ENCODE measurements at places on chromosomes 11 and 22.

- DNase-seq = no peak
Observed at GRCh38 chr11:36501236-36501635, 8.8 kb downstream of the TRAF6 start.

DNA sequence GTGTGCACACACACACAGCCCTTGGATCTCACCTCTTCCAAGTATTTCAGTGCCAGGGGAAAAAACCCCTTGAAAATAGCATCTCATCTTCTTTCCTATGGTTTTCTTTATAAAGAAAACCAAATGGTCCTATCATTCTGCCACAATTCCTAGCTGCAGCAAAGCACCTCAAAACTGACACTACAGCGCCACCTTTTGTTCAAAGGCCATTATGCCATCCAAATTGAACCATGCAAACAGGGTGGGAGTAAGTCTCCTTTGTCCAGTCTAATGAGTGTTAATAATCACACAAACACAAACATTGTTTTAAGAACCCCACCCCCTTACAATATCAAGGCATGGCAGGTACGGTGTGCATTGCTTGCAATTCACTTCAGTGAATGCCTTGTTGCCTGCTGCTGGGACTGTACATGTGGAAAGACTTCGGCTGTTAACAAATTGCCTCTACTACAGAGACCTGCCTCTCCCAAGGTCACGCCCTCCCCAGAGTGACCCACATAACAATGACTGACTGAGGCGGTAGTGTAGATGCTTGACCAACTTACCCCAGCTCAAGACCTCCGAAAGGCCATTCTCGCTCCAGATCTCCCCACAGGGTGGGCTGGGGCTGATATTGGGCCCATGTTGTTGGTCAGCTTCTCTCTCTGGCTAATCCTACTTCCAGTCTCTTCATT is 31.7 kb downstream of the FAM181B start:
- peak; percentile 11 for DNase-seq

- DNase-seq = no peak
Observed at GRCh38 chr11:127818625-127819024, 768.7 kb downstream of the ETS1 start.

GRCh38 chr11:70029115-70029860 is 48.8 kb upstream of the ANO1 start:
- no peak for DNase-seq

- DNase-seq = no peak
Observed at GRCh38 chr11:80816966-80817365, 1376.1 kb upstream of the TENM4 start.

DNA sequence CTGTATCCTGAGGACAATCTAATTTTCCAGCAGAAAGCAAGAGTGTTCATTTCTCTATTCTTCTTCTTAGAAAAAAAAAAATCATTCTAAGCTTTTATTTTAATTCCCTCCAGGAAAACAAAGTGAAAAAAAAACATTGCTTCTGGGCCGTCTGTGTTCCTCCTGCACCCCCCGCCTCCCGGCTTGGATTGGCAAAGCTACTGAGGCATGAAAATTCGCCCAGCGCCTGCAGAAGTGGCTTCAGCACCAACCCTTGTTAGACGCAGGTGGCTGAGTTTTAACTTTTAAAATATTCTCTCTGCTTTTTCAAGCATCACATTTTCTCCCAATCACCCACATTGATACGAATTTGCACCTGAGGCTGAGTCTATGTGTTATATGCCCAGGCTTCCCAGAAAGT is 401.6 kb downstream of the BRD1 start:
- no peak for DNase-seq

- DNase-seq = no peak
Observed at GRCh38 chr11:28903716-28904115, 795.5 kb downstream of the METTL15 start.

All from transverse colon (tissue), 4 donors.